ENCODE measurements at places on chromosomes 1 and 21.

GRCh38 chr21:43280949-43281633, 112.3 kb downstream of the CRYAA start:
- DNase-seq: no peak

DNA sequence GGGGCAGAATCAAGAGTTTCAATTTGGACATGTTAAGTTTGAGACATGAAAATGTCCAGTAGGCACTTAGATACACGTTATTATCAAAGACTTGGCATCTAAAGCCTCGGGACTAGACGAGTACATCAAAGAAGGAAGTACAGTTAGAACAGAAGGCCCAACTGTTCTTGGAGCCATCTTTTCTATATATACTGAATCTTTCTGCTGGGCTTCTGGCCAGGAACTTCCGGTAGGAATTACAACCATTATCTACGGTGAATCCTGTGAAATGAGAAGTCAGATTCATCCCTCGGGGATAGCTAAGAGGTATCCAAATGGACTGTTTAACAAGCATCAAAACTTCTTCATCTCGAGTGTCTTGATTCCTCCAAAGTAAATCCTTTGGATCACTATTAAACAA, 34.4 kb upstream of the NRDC start:
- no peak for DNase-seq

GRCh38 chr1:64955097-64956009, 11.0 kb downstream of the JAK1 start:
- no peak for DNase-seq

GRCh38 chr1:76690766-76691165, 176.5 kb upstream of the ST6GALNAC5 start:
- DNase-seq: no peak

- DNase-seq: no peak
Measured at GRCh38 chr21:15943009-15943666, 213.4 kb downstream of the USP25 start.

DNA sequence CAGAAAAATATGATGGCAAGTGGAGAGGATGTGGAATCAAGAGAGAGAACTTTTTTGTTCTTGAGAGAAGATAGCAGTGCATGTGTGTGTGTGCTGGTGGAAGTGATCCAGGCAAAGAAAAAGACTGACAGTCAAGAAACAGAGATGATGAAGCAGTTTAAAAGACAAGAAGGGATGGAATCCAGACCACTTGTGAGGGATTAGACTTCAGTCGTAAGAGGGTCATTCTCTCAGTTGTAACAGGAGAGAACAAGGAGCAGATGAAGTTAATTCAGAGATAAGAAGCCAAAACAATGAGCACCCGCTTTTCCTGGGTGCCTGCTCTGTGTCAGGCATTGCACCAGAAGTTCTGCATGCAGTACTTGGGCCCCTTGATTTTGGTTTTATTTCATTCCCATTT, 76.6 kb downstream of the RNF220 start:
- DNase-seq: no peak

DNA sequence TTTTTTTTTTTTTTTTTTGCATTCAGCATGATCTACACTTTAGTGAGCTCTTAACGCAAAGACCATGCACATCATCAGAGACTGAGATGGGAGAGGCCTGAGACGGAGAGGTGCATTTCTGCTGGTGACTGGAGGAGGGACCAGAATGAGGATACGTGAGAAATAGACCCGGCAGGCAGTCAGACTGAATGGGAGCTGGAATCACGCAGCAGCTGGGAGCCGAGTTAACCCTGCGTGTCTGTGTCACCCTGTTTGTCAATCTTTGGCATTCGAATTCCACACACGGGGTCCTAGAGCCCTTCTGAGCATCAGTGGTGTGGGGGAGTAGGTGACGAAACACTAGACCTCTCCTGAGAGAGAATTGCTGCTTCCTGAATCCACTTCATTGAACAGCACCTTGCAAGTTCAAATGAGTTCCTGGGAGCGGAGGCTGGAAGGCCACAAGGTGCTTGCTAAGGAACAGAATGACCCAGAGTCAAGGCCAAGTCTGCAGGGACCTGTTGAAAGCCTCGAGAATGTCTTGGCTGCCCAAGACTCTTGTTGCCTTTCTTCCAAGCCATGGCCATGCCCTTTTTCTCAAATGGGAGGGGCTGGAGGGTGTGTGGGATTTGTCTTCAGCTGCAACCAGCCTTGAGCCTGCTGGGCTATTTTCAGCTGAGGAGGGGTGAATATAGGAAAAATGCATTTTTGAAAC, 123.3 kb downstream of the CNIH3 start:
- DNase-seq: no peak

DNA sequence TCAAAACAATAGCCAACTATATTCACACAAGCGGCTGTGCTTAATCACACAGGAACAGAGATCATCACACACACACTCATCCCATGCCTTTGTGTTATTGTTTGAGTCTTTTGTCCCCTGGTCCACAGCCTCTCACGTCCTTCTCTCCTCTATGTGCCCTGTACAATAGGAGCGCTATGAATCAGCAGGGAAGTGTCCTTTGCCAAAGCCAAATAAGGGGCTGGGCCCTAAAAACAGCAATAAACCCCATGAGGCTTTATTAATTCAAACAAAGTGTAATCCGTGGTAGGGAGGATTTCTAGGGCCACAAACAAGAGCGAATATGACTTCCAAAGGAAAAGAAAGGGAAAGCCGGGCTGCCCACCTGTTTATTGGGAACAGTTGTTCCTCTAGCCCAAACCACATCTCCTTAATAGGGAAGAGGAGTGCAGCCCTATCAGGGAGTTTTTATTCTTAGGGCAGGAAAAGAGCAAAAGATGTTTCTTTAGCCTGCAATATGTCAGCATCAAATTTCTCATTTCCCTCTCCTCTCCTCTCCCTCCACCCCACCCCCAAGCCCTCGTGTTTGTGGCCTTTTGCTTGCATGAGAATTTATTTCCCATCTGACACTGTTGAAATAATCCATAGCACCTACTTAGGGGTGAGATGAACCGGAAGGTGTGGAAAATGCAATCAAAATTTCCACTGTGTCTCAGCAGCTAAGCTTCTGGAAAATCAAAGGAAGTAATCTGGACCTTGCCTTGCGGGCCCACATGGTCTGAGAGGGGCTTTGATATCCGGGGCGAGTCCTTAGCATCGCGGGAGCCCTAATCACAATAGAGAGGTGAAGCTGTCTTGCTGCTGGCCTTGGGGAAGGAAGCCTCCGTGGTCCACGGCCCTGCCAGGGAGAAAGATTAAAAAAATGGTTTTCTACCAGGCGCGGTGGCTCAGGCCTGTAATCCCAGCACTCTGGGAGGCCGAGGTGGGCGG, 45.3 kb upstream of the ITPKB start:
- no peak for DNase-seq

Measured in effector memory CD4-positive, alpha-beta T cell (primary cell).